ENCODE measurements at places on chromosomes 6 and 20.

GRCh38 chr6:105839266-105839665 is 246.9 kb upstream of the PRDM1 start:
- no peak for DNase-seq

DNA sequence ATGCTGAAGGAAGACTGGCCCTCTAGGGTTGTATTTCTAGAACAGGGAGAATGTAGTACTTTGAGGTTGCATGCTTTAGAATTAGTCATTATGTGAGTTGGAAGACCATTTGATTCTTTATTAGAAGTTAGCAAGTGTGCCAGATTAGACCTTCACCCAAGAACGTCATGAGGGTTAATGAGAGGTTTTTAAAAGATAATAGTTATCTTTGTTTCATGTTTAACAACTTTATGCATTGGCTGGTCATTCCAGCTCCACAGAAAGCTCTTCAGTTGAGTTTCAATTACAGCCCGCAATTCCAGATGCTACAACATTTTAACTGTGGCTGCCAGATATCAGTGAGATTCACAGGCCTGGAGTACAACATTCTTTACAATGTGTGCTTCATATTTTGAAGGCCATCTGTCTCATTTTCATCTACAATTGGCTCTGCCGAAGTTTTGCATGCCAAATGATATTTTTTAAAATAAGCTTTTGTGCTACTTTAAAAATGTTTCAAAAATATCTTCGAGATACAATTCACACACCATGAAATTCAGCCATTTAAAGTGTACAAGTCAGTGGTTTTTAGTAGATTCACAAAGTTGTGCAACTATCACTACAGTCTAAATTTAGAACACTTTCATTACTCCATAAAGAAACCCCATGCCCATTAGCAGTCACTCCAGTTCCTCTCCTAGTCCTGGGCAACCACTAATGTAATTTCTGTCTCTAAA is 61.1 kb upstream of the FBXO30 start:
- no peak for DNase-seq

GRCh38 chr20:4788314-4788713 is 66.6 kb downstream of the PRND start:
- DNase-seq: no peak

- DNase-seq: no peak
Measured at GRCh38 chr20:45064812-45065211, 36.1 kb downstream of the KCNS1 start.

- no peak for DNase-seq
Measured at GRCh38 chr6:137637121-137637520, 142.9 kb upstream of the OLIG3 start.

DNA sequence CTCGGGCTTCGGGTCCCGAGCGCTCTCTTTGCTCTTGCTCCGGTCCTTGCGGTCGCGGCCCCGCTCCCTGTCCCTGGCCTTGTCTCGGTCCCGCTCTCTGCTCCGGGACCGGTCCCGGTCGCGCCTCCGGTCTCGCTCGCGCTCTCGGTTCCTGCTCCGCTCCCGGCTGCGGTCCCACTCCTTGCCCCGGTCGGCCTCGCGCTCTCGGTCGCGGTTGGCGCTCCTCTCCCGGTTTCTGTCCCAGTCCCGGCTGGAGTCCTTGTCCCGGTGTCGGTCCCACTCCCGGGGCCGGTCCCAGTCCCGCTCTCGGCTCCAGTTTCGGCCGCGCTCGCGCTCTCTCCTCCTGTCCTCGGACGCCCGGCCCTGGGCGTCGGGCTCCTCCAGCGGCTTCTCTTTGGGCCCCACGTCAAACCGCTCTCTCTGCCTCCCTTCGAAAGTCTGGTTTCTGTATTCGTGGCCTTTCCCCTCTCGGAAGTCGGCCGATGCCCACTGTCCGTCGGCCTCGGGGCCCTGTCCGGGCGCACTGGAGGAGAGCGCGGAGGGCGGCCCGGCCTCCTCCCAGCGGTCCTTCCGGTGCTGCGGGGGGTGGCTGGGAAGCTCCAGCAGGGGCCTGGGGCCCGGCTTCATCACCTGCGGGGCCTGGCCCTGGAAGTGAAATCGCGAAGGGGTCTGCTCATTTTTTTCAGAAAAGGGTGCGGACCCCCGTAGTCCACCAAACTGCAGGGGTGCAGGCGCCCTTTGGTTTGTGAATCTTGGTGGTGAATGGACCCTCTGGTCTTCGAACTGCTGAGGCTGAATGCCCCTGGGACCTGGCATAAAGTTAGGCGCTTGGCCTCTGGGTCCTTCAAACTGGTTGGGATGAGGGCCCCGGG is 17.9 kb upstream of the TCFL5 start:
- no peak for DNase-seq

DNA sequence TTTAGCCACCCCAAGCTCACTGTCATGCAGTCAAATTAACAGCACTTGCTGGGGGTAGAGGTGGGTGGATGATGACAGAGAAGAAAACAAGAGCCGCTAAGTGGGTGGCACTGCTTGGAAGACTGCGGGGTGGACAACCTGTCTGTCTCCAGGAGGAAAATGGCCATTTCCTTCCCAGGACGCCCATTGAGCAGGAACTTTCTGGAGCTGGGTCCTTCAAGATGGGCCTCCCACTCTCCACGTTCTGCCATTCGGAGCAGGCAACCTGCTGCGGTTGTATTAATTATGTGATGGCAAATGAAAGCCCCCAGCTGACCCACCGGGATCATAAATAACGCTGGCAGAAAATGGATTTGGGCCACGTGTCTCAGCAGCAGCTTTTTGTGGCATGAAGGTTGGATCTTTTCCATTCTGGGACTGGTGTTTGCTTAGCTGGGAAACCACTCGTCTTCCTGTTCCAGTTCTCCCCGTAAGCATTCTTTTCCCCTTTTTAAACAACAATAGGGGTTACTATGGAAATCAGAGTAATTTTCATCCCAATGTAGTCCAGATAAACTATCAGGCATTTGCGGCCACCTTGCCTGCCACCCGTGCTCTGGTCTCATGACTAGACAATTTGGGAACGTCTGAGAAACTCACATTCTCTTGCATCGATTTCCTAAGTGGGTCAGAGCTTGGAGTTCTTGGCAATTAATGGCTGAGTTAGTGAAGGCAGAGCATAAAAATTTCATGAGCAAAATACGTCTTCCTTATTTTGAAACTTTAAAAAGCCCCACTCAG is 215.5 kb downstream of the ANKRD60 start:
- DNase-seq: no peak

DNA sequence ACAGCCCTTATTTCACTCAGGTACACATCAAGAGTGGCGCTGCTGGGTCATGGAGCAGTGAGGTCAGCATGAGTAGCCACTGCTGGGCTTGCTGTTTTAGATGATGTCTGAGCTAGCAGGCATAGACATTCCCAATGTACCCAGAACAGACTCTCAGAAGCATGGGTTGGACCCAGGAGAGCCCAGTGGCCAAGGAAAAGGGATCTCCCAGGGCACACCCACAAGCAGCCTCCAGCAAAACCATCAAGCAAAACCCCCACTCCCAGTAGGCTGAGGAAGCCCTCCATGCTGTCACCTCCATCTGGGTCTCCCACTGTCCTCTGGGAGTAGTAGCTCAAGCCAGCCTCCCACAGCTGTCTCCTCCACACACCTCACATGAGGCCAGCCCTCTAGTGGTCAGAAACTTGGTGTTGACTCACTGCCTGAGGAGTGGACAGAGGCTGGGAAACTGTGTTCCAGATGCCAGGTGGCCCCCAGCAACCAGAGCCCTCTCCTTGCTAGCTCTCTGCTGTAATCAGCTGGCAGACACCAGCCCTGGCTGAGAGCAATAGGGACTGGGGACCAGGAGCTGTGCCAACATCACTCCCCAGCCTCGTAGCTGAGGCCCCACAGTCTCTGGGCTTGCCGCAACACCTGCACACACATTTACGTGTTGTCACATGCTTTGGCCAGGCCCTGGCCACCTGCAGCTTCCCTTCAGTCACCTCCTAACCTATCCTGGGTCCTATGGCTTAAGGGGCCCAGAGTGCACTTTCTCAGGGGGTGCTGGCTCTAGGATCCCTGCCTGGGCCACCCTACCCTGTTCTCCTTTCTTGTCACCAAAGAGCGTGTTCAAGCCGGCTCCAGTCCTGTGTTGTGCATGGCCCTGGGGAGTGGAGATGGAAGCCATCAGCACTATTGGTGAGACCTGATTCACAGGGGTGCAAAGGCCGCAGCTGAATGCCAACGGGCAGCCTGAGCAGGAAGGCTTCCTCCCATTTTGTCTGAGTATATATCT is 1.9 kb upstream of the AP5S1 start:
- DNase-seq: peak; percentile 61

- DNase-seq: no peak
Measured at GRCh38 chr6:7921632-7922092, 11.1 kb upstream of the TXNDC5 start.

- DNase-seq: peak; percentile 29
Measured at GRCh38 chr20:37651932-37652331, 41.9 kb upstream of the CTNNBL1 start.
